Myocyte (in vitro differentiated cells): ENCODE measurements at places on chromosomes 5 and 9.

DNA sequence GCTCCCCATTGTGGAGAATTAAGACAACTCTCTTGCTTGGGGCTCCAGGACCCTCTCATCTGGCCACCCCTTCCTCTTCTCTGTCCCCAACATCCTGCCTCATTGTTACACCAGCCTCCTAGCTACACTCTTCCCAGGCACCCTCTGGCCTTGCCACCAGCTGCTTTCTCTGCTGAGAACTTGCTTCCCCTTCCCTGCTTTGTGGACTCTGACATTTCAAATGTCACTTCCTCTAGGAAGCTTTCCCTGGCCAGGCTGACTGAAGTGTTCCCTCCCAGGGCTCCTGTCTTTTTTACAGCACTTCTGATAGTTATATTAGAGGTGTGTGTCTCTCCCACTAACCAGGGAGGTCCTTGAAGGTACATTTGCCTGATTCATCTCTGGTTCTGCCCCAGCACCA is 194.0 kb upstream of the KLF4 start:
- no peak for DNase-seq

DNA sequence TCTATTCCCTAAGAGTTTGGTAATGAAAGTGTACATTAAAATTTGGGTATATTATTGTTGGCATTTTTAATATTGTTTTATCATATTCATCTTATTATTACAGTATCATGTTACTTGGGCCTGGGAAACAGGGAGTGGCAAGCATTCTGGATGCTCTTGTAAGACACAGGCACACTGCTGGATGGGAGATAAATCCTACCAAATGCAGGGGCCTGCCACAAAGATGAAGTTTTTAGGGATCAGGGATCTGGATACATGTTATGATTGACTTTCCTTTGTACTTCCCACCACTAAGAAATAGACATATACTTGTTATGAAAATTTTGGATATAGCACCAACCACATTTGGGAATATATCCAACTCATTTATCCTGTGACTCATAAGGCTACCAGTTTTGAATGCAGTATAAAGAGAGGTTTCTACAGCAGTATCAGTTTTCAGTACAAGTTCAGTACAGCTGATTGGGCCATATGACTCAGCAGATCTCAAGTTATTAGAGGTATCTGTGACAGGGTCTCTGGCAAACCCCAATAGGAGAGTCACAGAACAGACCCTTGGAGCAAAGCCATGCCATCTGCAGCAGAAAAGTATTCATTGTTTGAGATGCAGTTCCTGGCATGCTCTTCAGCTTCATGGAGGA is 360.1 kb downstream of the DMAC1 start:
- peak; percentile 30 for DNase-seq

GRCh38 chr5:37806016-37806415 is 33.8 kb downstream of the GDNF start:
- no peak for DNase-seq

- DNase-seq, result peak; percentile 23
These were observed 351.0 kb downstream of the PRELID2 start for GRCh38 chr5:145484158-145484557.

- DNase-seq, result no peak
These were observed 116.2 kb upstream of the CNTLN start for GRCh38 chr9:17018540-17019196.
